ENCODE measurements at places on chromosomes 6 and 20.

DNA sequence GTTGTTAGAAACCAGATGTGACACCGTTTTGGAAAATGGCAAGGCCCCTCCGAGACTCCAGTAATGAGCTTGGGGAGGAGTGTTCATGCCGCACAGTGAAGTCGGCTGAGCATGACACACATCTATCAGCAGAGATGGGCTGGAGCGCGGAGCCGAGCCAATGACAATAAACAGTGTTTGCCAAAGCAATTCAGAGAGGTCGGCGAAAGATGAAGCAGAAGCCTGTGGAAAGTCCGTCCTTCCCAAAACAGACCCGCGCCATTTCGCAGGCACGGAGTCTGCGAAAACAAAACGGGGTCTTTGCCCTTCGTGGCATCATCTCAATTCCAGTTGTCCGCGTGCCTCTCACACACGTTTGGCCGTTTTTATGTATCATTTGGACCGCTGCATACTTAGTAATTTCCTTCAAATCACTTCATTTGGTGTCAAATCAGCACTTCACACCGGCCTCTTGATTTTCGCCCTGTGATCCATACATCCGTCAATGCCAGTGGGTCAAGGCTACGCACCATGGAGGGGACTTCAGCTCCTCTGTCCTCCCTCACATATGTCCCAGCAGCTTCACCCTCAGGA, 71.3 kb downstream of the SULF2 start:
- peak; percentile 70 for DNase-seq

DNA sequence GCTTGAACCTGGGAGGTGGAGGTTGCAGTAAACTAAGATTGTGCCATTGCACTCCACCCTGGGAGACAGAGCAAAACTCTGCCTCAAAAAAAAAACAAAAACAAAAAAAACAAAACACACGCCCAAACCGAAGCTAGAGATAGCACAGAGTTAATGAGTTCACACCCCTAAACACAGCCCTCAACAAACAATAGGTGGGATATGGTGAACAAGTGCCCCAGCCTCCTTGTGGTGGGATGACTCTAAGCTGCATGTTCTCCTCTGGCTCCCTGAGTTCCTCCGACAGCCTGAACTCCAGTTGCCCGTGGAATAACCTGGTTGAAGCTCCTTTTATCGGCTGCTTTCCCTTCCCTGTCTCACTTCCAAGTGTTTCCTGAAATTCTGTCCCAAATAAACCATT, 22.1 kb upstream of the DSN1 start:
- DNase-seq = no peak

- no peak for DNase-seq
These were observed 188.6 kb upstream of the NT5E start for GRCh38 chr6:85261271-85261670.

- no peak for DNase-seq
These were observed 68.0 kb downstream of the EYA2 start for GRCh38 chr20:46962452-46963195.

GRCh38 chr6:155103816-155104366, 108.8 kb downstream of the TIAM2 start:
- no peak for DNase-seq
